Activated CD4-positive, alpha-beta T cell treated with anti-CD3 and anti-CD28 coated beads, Interleukin-2, amount 50 U/mL, for 48 hours (primary cell): ENCODE measurements at places on chromosomes 7 and 10.

- no peak for DNase-seq
Observed at GRCh38 chr7:128811631-128812430, 18.4 kb upstream of the FLNC start.

GRCh38 chr7:33504266-33504665 lies 374.9 kb downstream of the BBS9 start:
- no peak for DNase-seq

DNA sequence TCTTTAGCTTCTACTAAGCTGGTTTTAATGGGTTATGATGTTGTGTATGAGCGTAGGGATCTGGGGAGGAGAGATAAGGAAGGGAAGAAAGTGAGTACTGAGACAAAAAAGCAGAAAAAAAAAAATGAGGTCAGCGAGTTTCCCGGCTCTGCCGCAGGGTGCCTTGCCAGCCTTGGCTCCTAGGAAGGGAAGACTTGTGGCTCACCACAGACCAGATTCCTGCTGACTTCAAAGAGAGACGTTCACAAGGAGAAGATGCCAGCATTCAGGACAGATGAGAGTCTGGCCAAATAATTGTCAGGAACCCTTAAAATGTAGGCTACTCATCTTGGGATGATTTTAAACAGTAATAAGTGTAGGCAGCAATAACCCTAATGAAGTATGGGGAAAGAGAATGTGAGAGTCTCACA lies 11.4 kb upstream of the FAS start:
- no peak for DNase-seq

DNA sequence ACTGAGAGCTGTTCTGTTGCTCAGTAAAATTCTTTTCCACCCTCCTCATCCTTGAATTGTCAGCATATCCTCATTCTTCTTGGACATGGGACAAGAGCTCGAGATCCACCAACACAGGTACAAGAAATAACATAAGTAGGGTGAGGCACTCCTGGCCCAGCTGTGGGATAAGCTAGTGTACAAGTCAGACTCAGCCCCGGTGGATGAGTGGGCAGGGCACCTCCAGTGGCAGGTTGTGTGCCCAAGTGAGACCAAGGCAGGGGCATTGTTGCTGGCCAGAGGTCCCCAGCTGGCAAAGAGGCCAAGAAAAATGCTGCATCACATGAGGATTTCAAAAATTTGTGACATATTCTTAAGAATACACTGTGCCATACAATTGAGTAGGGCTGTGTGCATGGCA lies 402.0 kb upstream of the ZWINT start:
- no peak for DNase-seq

DNA sequence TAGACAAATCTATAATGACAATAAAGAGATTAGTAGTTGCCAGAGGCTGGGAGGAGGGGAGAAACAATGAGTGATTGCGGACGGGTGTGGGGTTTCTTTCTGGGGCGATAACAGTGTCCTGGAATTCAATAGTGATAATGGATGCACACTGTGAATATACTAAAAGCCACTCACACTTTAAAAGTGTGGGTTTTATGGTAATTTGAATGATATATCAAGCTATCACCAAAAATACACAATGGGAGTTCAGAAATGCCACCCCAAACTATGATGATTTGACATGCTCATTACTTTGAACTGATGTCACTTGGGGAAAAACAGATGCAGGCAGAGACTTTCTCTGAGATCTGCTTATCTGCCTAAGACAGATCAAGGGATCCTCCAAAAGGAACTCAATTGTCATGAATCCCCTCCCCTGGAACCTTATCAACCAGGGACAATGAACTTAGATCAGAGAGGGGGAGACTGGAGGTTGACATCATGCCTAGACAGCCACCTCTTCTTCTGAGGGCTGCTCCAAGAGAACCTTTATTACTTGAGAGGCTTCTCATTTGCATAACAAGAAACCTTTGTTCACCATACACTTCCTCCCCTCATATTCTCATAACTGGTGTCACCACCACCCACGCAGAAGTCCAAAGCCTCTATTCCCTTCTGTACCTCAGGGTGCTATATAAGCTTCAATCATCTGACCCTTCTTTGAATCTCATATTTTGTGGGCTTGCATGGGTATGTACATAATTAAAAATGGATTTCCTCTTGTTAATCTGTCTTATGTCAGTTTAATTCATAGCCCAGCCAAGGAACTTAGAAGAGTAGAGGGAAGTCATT lies 14.8 kb upstream of the ZC3HAV1 start:
- DNase-seq = peak; percentile 54

DNA sequence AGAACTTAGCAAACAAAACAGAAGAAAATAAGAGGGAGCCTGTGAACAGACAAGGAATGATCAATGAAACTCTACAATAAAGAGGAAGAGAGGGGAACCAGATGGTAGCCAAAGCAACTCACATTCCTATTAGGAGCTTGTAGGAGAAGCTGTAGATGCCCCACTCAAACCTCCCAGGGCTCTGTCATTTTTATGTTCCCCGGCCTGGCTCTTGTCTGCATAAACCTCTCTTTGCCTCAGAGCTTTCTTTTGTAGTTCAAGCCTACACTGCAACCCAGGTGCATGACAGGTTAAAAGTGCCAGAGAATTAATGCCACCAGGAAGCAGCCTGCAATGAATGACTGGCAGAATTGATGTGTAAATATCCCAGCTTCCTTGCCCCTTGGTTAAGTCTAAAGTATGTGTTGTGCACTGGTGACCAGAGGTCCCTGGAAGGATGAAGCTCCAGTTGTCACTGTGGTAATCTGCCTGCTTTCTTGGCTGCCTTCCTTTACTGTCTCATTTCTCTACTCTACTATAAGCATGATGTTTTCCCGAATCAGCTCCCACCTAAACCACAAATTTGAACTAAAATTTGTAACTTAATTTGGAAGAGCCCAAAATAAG lies 40.4 kb downstream of the HDAC9 start:
- no peak for DNase-seq

DNA sequence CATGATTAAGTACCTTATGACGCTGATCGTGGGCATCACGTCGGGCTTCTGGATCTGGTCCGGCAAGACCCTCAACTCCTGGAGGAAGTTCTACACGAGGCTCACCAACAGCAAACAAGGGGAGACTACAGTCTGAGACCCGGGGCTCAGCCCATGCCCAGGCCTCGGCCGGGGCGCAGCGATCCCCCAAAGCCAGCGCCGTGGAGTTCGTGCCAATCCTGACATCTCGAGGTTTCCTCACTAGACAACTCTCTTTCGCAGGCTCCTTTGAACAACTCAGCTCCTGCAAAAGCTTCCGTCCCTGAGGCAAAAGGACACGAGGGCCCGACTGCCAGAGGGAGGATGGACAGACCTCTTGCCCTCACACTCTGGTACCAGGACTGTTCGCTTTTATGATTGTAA lies 2.5 kb downstream of the FZD1 start:
- DNase-seq = no peak

DNA sequence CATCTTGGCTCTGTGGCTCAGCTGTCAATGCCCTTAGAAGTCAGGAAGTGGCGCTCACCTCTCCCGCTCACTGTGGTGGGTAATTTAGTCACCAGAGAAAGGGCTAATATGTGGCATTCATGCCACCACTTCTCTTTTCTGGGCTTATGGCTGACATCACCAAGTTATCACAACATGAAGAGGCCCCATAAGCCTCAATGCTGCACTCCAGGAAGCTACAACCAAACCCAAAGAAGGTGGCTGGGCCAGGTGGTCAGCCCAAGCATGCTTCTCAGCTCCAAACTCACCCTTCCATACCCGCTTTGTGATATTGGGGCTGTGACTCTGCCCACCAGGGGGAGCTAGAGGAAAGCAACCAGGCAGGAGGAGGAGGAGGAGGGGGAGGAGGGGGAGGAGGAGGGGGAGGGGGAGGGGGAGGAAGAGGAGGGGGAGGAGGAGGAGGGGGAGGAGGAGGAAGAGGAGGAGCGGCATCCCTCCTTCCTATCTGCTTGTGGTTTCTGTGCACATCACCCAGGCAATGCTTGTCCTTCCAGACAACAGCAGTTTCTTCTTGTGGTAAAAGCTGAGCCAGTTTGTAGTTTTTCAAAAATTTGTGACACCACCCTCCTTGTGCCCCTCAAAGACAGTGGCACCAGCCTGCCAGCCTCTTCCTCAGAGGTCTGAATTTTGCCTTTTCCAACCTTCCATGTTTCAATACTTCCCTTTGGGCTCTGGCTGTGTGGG lies 42.1 kb downstream of the CYP26A1 start:
- peak; percentile 79 for DNase-seq

DNA sequence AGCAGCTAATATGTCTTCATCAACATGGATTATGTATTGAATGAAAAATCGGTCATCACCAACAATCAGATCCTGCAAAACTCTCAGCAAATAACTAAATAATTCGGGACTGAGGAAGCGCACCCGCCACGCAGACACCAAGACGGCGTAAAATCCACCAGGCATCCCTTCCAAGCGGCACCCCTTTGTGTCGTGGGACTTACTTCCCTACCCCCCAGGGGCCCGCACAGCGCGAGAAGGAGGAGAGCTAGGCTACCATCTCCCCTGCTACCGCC lies 721 bp downstream of the ARL3 start:
- no peak for DNase-seq

GRCh38 chr10:72756674-72757385 lies 64.9 kb downstream of the MCU start:
- no peak for DNase-seq

DNA sequence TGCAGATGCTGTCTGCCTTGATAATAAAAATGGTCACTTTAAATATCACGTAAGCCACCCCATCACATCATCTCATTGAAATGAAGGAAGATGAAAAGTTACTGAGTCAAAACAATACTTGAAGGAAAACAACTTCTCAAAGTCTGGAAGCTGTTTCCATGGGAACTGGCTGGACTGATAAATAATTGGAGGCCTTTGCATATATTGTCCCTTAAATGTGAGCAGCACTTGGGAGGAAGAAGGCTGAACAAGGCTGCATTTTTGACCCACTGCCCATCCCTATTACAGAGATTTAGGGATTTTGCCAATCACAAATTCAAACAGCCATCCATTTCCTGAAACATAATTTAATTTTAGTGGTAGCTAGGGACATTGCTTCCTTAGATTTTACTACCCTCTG lies 18.2 kb upstream of the MAGI2 start:
- no peak for DNase-seq

GRCh38 chr10:114239117-114239993 lies at the start of gene VWA2:
VWA2 (plus strand) TSS chr10:114239254; CDS start chr10:114248714, 9,460 bp downstream.
- DNase-seq = peak; percentile 48
